ENCODE measurements at places on chromosomes 4 and X.

GRCh38 chr4:115113506-115114106 is at the start of gene NDST4:
Gene NDST4, minus strand, starts transcription at chr4:115113620. Its CDS starts 36,584 bp downstream, at chr4:115077036.
- DNase-seq, result no peak

- DNase-seq, result no peak
Observed at GRCh38 chrX:107707866-107708265, 67.7 kb downstream of the TSC22D3 start.

DNA sequence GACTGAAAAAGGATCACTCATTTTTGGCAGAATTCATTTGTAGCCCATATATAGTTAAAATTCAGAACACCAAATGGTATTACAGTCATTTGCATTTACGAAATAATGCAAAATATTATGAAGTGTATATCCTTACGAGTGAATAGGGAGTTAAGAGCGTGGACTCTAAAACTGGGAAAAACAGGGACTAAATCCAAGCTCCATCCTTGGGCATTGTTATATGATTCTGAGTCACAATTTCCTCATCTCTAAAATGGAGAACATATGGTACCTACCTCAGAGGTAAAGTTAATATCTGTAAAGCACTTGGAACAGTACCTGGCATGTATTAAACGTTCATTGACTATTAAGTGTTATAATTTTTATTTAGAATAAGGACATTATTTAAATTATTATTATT is 106.3 kb downstream of the ZAR1 start:
- DNase-seq, result no peak

GRCh38 chrX:126137899-126138298 is 28.2 kb downstream of the DCAF12L2 start:
- no peak for DNase-seq

DNA sequence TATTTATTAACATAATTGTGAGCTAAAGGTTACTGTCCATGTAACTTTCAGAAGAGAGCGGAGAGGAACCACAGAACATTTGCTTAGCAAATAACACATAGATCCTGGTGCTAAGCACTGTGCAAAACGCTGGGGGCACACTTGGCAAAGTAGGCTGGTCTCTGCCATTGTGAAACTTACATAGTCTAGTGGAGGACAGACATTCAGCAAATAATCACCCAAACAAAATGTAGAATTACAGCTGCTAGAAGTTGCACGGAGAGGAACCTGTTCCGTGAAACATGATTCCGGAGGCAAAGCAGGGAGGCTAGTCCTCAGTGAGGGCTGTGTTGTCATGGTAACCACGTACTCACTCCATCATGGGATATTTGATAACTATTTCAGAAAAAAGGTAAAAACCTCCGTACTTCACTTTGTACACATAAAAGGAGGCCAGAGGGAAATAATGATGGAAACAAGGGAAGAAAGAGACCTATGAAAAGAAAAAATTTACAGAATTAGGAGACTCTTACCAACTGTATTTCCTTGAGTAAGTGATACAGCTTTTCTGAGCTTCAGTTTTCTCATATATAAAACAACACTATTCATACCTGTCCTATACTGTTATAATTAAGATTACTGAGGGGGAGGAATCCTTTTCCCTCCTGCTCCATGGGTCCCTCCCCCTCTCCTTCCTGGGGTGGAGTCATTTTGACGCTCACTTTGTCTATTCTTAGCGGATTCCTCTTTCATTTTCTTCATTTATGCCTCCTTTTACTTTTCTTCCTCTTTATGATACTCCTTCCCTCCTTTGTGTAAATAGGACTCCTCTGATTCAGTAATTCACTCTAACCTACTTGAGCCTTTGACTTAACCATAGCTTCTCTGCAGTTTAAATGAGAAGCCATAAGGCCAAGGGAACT is 825 bp upstream of the RASGEF1B start:
- no peak for DNase-seq

- DNase-seq, result no peak
Observed at GRCh38 chrX:9775930-9776329, 10.3 kb upstream of the GPR143 start.

DNA sequence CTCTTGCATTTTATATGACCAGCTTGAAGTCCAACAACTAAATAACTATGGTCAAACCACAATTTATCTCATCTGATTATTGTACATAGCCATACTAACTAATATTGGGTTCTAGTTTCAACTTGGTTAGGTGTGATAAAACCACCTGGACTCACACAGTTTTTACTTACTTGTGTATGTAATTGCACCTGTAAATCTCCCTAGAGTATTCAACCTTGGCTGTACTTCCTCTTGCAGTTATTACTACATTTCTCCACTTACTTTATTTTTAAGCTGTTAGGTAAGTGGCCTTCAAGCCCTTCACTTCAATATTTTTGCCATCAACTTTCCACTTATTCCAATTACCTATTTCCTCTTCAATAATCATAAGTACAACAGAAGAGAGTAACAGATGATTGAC is 115.8 kb upstream of the ANKRD50 start:
- DNase-seq, result no peak

GRCh38 chrX:22730542-22730941 is 269.2 kb upstream of the DDX53 start:
- no peak for DNase-seq

- DNase-seq, result no peak
Observed at GRCh38 chr4:143405075-143405730, 68.5 kb downstream of the GAB1 start.

DNA sequence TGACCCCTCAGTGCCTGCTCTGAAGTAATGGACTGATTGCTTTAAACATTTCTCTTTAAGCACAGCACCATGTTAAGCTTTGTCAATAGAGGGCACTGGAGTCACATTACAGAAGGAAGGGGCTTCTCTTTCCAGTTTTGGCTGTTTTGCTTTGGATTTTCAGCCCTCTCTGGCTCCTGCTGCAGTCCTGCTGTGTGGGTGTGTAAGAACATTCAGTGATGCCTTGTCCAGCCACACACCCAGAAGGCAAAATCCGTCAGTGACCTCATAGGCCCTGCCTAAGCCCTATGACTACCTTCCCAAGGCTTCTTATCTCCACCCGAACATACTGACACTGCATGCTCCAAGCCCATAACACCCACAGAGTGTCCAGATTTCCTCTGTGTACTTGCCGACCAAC is 215.3 kb upstream of the CTSO start:
- DNase-seq, result no peak

DNA sequence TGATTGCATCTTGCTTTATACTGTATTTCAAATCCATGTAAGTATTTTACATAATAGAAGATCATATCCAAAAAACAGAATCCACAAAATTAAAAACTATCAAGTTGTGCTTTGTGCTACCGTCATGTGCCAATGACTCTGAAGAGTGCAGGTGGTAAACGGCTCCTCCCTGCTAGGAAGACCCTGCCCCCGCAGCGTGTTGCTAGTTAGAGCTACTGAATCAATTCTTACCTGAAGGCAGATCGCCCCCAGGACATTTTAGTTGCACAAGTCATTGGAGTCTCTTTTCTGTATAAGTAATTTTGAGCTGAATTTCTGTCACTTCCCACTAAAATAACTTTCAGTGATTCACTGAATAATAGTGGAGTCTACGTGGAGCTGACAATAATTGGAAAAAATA is 599.5 kb upstream of the ZFP42 start:
- DNase-seq, result no peak

- no peak for DNase-seq
Observed at GRCh38 chr4:28835501-28835900, 1884.7 kb upstream of the PCDH7 start.

DNA sequence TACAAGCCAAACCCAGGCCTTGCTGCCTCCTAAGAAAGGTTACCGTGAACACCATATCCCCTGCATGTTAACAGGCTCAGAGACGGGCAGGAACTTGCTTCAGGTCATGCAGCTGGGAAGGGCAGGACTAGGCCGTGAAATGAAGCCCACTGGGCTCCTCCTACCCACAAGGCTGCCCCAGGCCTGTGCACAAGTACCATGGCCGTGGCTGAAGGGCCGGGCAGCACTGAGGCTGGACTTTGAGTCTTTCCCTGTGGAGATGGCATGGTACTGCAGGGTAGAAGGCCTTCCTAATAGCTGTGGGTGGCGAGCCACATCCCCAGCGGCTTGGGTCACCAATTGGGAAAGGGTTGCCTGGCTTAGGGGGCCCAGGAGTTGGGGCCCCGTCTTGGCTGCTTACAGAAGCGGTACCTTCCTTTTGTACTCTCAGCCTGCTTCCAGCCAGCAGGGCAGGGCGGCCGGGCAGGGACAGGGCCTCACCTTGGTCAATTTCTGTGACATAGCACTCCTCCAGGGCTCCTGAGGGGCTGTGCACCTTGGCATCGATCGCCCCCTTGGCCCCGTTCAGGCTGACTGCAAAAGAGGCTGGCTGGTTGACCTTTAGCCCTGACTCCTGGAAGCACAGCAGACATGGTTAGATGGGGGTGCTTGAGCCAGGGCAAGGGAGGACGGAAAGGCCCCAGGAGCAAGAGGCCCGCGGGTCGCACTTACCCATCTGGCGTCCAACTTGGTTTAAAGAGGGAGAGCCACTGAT is 23.8 kb downstream of the FLNA start:
- DNase-seq, result no peak

DNA sequence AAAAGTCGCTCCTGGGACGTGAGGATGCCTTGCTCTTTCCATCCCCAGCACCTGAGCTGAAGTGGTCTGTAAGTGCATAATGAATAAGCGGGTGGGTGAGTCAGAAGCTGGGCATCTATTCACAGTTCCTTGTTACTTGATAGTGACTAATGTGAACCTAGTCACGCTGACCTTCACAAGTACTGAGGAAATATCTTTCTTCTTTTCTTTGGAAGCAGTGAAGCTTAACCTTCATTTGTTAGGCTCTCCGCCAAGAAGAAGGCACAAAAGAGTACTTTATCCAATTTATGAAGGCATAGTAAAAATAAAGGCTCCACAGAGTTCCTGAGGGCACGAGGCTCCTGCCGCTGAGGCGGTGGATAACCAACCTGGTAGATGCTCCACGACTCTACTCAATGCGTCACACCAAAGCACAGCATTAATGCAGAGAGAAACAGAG is 475.7 kb upstream of the SLIT2 start:
- no peak for DNase-seq

DNA sequence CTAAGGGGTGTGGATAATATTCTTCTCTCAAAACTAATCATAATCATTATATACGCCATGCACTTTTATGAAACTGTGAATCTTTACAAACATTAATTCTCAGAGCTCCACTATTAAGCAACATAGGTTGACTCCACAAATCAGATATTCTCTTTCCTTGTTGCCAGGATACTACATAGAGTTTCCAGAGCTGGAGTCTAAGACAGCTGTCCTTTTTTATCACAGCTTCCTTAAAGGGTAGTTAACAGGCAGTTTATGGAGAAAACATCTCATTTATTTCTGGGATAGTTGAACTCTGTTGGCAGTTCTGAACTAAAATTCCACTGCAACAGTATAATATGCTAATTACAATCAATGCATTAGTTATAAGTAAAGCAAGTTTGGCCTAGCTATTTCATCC is 152.1 kb upstream of the PPP1R2C start:
- DNase-seq, result no peak

- DNase-seq, result no peak
Observed at GRCh38 chr4:132344924-132345828, 803.9 kb upstream of the PCDH10 start.

GRCh38 chr4:38316045-38316444 is 348.0 kb upstream of the KLF3 start:
- no peak for DNase-seq

- no peak for DNase-seq
Observed at GRCh38 chr4:3009422-3009821, 46.1 kb downstream of the GRK4 start.

- DNase-seq, result no peak
Observed at GRCh38 chrX:26915064-26915463, 548.1 kb downstream of the PPP4R3C start.

DNA sequence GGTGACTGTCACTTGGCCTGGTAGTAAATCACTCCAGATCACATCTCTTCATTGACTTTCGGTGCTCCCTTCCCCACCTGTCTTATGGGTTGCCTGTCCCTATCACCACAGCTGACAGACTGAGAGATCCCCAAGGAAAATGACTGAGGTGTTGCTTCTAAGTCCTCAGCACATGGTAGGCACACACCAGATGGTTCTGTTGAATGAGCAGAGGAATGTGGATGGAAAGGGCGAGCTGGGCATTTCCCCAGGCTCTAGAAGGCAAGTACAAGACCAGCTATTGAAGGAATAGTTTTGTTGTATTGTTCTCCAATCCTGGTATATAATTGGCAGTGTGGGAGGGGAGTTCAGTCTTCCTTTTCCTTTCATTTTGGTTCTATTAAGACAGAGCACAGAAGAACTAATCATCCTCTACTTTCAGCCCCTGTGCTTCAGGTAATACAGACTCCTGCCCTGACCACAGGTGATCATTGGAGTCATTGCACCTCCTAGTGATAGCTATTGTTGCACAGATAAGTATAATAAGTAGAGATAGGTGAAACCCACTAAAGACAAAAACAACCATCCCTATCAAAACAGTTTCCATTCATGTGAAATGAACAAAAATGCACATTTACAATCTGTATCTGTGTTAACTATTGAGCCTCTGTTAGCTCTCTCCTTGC is 158.6 kb downstream of the TRAM1L1 start:
- DNase-seq, result no peak

GRCh38 chr4:125187226-125188176 is 127.3 kb upstream of the FAT4 start:
- no peak for DNase-seq

DNA sequence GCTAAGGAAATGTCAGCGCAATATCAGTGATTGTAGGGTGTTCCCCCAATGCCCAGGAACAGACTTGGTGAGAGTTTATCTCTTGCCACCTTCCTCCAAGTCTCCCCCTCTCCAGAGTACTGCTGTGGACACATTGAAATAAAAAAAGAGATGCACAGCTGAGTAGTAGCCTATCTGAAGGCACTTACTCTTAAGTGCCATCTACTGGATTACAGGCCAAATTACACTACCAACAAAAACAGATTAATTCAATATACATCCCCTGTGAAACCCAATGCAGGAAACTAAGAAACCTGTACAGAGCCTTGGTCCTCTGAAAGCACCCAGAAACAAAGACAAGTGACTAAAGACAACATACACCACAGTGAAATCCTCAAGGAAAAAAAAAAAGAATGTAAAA is 460.3 kb downstream of the ZIC3 start:
- DNase-seq, result no peak

GRCh38 chr4:81471588-81472280 is at the start of gene RASGEF1B:
Gene RASGEF1B, minus strand, starts transcription at chr4:81471907. Its CDS starts 12,399 bp downstream, at chr4:81459508.
- peak; percentile 98 for DNase-seq

- no peak for DNase-seq
Observed at GRCh38 chr4:101356928-101357327, 9.6 kb upstream of the PPP3CA start.

DNA sequence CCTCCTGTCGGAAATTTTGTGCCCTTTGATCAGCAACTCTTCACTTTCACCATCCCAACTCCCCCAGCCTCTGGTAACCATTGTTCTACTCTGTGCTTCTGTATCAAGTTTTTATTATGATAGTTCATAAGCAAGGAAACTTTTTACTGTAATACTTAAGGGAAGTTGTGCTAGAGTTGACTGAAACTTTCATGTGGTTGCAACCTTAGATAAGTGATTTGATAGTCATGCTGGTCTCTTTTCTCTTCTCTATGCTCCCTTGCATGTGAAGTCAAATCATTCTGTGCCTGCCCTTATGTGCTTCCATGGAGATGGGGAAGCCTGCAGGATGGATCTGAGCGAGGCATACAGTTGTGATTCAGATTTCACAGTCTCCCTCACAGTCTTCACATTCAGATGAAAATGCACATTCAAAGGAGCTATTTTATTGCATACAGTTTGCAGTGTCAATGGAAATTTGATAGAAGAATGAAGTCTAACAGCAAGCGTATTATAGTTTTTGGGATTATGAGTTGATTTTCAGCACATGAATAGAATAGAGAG is 1428.3 kb upstream of the TENM3 start:
- DNase-seq, result no peak
